ENCODE measurements at places on chromosomes 5 and 9. TPM values are rescaled to one million over a fixed set of nuclear protein-coding genes. Genes with fewer than 3 reads are reported as not detected.

GRCh38 chr5:11522796-11523195 is 381.4 kb downstream of the CTNND2 start:
- no peak for DNase-seq

DNA sequence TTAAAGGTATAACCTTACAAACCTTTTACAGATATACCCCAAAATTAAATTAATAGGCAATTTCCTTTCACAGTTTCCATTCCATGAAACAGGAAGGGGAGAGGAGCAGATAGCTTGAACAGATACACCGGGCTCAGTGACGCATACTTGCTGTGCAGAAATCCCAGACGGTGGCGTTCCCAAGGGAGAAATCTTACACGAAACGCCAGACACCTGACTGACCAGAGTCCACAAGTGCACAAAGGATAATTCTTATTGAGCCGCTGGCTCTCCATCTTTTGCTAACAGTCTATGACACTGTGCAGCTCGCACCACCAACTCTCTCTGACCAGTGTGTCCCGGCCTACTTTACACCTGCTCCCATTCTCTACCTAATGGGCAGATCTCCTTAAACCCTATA is 37.4 kb downstream of the PTCH1 start:
- DNase-seq = no peak

GRCh38 chr9:94083384-94083783 is 880 bp upstream of the PTPDC1 start:
- DNase-seq = no peak

The IFNB1 gene
- total RNA-seq = not detected

Measured in HCT116 (cell line).